ENCODE measurements at places on chromosomes 5 and 9.

GRCh38 chr5:37971483-37972024 is 131.7 kb upstream of the GDNF start:
- no peak for DNase-seq

- no peak for DNase-seq
These were observed 135.5 kb downstream of the CEMIP2 start for GRCh38 chr9:71632776-71633175.

DNA sequence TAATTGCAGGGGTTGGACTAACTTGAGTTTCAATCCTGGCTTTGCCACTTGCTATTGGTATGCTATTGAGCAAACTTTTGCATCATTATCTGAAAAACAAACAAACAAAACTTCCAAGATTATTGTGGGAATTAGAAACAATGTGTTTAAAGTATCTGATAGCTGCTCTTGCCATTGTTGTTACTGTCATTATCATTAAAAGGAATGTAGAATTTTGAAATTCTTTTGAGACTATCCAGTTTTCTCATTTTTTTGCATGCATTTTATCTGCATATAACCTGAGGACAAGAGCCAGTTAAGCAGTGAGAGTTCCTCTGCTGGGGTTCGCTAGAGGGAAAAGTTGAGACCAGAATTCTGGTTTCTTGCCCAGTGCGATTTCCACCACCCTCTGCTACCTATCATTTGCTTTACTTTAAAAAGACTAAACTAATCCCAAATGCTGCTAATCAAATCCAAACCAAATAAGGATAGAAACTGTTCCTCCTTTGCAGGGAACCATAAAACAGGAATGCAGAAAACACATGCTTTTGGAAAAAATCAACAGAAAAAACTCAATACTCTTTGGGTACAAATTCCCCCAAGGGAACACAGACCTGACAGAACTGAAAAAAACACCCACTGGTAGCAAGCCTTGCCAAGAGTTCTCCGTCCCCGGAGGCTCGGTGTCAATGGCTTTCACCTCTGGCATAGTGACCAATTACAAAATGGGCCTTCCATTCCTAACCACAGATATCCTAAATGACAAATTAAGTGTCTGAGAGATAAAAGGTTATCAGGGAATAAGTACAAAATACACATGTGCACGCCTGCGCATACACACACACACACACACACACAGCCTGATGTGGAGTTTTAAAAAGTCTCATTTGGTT is 373.7 kb downstream of the ARL15 start:
- DNase-seq = no peak

GRCh38 chr5:62340392-62340791 is 34.4 kb downstream of the KIF2A start:
- no peak for DNase-seq

Data from activated CD8-positive, alpha-beta memory T cell treated with anti-CD3 and anti-CD28 coated beads, Interleukin-2, amount 50 U/mL, for 48 hours (primary cell).